Endothelial cell (in vitro differentiated cells): ENCODE measurements at places on chromosomes 2 and 18. TPM values are rescaled to one million over a fixed set of nuclear protein-coding genes. Genes with fewer than 3 reads are reported as not detected.

GRCh38 chr2:241000831-241001321 is 2.5 kb downstream of the SNED1 start:
- no peak for DNase-seq

GRCh38 chr2:130972410-130972809 is 120.8 kb downstream of the FAM168B start:
- DNase-seq: no peak

DNA sequence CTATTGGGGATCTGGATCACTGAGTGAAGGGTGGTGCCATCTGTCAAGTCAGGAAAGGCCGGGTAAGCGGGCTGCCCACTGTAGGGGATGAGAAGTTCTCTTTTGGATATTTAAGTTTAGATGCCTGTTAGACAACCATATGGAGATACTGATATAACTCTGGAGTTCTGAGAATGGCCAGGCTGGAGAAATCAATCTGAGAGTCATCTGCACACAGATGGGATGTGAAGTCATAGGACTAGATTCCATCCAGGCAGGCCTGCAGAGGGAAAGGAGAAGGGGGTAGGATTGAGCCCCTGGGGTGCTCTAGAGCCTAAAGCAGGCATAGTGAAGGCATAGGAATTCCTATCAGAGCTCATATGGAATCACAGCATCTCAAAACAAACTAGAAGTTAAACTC is 30.1 kb downstream of the SPRED2 start:
- no peak for DNase-seq

- DNase-seq: peak; percentile 65
Observed at GRCh38 chr2:121810959-121811853, 55.8 kb downstream of the TSN start.

GRCh38 chr2:236935083-236935482 is 150.6 kb upstream of the COPS8 start:
- peak; percentile 0 for DNase-seq

Gene BOD1L2
- not detected for total RNA-seq

DNA sequence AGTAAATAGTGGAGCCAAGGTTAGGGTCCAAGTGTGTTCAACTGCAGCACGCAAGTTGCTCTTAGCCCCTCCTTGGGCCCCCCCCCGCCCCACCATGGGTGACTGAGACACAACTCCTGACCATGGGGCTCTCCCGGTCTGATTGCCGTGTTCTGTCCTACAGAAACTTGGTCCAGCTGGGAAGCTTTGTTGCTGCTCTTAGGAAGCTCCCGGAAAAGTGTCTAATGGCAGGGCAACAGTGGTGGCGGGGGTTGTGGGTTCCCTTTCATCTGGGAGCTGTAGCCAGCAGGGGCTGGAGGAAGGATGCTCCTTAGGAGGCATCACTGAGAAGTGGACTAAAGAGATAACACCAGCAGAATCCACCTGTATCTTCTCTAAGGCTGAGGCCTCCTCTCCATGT is 111.1 kb downstream of the CYP26B1 start:
- DNase-seq: no peak

DNA sequence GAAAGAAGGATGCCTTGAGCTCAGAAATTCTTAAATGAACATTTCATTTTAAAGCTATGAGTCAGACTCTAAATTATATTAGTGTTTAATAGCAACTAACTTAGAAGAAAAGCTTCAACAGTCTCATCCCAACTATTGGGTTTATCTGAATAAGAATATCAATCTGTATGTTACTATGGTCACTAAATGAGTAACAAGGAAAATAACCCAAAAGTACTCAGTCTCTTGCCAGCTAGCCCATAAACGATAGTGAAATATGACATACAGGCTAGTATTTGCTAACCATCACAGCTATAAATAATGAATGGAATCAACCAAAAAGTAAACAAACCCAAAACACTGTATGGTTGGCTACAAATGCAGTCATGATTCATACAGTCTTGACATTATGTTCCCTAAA is 174.9 kb downstream of the RAB3GAP1 start:
- no peak for DNase-seq

DNA sequence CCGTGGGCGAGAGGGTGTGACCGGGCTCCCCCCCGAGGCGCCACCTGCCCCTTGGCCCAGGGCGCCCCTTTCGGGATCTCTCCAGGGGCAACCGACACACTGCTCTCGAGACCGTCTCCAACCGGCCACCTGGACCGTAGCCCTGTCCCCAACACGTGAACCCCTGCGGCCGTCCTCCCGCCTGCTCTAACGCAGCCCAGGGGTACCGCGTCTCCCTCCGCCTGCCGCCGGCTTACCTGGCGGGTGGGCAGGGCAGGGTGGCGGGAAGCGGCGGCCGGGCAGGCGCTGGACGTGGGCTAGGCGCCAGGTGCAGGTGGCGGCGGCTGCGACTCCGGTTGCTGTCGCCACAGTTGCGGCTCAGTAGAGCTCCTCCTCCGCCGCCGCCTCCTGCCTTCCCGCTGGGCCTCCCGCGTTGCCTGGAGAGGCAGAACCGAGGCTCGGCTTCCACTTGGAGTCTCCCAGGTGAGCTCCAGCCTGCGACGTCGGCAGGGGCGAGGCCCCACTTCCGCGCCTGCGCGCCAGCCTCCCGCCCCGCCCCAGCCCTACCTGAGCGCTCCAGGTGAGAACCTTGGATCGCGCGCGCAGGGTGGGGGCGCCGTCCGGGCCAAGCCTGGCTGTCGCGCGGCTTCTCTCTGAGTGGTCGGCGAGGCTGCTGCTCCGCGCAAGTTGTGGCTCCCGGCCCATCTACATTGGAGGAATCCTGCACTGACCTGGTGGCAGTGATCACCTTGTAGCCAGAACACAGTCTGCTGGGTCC is at the start of gene GALNT3:
Gene GALNT3 (minus strand): TSS at position 469 of the 757 bp plus-strand sequence. CDS start 23,547 bp downstream, outside the sequence.
- peak; percentile 26 for DNase-seq

DNA sequence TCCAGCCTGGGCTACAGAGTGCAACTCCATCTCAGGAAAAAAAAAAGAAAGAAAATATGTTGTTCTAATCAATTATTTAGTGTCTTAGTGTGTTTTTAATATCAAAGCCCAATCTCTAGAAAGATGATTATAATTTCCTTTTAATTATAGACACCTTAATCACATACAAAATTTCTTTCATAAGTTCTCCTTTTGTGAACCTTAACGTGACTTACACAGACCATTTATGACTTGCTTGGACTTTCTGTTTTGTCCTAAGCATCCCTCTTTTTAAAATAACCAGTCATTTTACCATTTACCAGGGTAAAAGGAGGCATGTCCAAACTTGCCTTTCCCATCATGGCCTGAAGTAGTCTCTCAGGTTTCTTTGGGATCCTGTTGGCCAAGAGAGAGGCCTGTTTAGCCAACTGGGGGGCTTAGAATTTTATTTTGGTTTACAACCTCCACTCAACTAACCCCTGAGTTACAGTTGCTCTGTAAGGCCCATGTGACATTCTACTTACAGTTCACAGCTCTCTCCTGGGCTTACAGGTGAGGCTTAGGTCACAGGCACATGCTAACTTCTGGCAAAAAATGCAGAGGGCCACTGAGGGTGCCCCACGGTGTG is 23.9 kb upstream of the GPR155 start:
- DNase-seq: no peak

Gene CRYBA2
- total RNA-seq: not detected

- DNase-seq: no peak
Observed at GRCh38 chr2:121478996-121479745, 51.5 kb upstream of the RNU4ATAC start.

DNA sequence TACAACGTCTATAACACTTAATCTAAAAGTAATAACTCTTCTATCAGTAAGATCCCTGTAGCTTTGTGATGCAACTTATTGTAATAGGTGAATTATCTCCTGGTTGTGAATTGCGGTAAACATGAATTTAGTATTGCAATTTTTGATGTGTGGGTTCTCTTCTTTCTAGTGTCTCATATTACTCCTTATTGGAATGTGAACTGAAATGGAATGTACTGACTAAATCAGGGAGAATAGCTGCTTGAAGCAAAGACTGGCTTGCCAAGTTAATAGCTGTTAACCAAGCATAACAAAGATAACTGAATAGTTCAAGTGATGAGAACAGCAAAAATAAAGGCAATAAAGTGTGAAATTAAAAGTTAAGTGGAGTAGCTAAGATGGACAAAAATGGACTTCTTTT is 60.5 kb upstream of the TFPI start:
- DNase-seq: no peak

DNA sequence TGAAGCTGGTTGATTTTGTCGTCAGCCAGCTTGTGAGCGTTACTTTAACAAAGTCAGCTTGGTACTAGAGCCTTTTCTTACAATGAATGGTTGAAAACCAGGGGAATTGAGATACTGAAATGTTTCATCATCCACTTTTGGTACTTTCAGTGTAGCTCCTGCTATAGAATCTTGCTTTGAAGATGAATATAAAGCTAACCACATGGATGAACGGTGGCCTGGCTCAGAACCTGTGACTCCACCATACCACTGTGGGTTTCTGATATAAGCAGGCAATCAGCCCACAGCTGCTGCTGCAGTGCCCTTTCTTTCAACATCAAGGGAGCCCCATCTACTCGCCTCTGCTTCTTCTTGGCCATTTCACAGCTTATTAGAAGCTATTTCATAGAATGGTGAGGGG is 53.2 kb upstream of the GPR45 start:
- DNase-seq: no peak

Gene PROM2
- 0.62 TPM for total RNA-seq

DNA sequence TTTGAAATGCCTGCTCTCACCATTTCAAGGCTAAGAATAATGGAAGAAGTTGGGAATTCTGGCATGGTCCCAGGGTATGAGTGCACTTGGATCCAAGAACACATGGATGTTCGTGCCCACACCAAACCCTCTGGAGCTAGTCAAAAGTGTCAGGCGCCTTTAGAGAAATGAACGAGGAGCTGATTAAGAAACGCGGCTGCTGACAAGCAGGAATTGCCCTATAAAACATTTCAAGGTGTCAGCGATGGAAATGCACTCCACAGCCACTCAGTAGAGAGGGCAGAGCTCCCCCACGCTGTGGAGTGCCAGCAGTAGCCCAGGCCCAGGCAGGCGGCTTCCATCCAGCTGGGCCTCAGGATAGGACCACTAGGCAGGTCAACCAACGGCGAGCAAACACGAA is 213.7 kb downstream of the TTC32 start:
- no peak for DNase-seq

GRCh38 chr18:75134611-75134975 is 74.3 kb downstream of the PTGR3 start:
- DNase-seq: no peak

DNA sequence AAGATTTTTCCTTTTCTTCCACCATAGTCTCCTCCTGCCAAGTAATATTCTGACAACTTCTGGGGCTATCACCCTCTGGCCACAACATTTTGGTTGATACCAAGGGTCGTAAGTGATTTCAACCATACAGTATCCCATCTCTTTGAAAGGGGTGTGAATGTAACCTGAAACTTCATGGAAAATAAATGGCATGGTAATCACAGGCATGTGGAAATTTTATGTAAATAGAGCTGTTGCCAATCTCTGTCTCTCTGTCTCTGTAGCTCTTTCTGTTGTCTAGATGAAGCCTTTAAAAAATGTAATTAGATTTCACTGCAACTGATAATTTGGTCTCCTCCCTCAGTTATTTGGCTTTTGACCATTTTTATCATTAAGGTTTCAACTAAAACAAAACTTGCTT is 125.6 kb upstream of the RPRM start:
- no peak for DNase-seq

Gene APOB
- 15.9 TPM for total RNA-seq

DNA sequence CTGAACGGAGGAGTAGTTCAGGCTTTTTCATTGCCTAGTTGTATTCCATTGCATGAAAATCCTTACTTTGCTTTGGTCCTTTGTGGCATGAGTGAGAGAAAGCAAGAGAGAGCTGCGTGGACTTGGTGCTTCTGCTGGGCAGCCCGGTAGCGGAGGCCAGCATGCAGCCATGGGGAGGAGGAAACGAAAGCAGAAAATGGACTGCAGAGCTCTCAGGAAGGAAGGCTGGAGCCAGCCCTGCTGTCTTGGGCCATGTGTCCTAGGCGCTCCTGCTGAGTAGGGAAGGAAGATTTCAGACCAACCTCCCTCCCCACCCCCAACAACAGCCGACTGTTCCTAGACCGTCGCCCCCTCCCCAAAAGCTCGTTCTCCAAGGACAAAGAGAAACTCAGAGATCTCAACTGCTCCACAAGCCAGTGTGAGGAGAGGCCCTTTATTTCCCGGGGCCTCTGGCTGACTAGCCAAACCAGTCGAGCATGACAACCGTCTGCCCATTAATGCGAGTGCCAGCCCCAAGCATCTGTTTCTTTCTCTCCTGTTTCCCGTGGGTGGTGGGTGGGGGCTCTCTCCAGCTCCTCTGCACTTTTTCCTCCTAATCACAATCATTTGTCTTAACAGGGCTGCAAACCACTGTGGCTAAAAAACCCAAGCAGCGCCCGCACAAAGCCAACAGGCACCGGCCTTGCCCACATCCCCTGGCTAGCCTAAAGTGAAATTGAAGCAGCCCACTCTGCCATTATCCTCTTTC is 66.8 kb upstream of the FZD7 start:
- no peak for DNase-seq

DNA sequence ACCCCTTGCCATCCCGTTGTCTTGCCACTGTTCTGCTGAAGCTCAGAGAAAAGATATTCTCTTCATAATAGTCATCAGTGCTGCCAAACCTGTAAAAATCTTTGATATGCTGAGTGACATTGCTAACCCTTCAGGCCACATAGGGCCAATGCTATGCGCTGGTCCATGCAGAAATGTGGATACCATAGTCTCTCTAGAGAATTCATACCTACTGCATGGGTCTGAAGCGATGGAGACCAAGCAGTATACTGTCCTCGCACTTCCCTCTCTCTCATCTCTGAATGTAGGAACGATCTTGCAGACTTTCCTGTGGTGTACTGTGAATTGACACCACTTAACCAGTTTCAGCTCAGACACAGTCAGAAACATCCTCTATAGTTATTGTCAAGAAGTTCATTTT is 17.9 kb upstream of the ANKRD44 start:
- DNase-seq: no peak

GRCh38 chr2:127818241-127818640 is 7.3 kb upstream of the WDR33 start:
- no peak for DNase-seq

GRCh38 chr2:143615562-143615961 is 486.3 kb downstream of the ARHGAP15 start:
- DNase-seq: no peak

DNA sequence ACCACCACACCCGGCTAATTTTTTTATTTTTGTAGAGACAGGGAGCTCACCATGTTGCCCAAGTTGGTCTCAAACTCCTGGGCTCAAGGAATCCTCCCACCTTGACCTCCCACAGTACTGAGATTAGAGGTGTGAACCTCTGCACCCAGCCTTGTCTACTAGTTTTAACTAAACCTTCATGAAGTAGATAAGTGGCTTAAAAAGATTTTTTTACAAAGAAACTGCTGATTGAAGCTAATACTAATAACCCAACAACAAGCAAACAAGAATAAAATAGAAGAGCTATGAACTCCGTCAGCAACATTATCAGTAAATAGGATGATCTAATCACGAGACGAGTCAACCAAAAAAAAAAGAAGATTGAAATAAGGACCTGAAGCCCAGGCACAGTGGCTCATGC is 18.8 kb downstream of the NDUFB3 start:
- DNase-seq: no peak
